Mesothelial cell of epicardium (in vitro differentiated cells): ENCODE measurements at places on chromosomes 12 and 14.

DNA sequence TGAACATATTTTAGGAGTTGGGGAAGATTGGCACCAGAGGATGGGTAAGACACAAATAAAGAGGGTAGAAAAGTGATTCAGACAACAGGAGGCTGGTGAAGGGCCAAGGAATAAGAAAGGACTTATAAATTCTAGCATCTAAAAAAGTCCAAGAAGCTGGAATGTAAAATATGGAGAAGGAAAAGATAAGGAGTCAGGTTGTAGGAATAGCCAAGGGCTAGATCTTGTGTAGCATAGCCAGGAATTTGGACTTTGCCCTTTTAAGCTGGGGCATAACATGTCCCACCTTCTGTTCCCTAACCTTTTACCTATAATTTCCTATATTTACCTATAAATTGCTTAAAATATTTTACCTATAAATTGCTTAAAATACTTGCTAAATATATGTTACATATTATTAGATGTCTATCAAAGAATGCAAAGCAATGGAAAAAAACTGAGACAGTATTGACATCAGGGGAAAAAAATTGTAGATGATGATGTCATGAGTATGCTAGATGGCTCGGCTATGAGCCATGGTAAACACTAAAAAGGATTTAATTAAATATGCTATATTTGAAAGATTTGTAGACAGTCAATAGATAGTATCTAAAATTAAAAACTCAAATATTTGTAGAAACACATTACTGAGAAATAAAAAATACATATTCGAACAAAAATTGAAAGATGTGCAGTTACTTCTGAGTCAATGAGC lies 99.7 kb upstream of the PLEKHG7 start:
- DNase-seq, result no peak

- no peak for DNase-seq
Measured at GRCh38 chr12:83197483-83197914, 510.8 kb downstream of the TMTC2 start.

GRCh38 chr12:50620109-50620977 lies 115.6 kb downstream of the DIP2B start:
- DNase-seq, result no peak

DNA sequence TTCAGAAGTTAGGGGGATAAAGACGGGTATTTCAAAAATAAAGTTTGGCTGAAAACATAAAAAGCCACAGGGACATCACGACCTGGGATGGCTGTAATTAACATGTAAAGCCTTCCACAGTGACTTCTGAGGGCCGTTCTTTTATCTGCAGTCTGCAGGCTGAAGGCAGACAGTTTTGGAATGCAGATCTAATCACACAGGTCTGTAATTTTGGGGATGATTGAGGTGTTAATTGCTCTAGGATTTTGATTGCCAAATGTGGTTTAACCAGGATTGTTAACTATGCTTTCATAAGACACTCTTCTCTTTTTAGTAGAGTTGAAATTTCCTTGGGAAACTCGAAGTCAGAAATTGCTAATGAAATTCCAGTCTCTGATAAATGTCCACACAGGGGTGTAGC lies 355.5 kb downstream of the ATP23 start:
- no peak for DNase-seq

DNA sequence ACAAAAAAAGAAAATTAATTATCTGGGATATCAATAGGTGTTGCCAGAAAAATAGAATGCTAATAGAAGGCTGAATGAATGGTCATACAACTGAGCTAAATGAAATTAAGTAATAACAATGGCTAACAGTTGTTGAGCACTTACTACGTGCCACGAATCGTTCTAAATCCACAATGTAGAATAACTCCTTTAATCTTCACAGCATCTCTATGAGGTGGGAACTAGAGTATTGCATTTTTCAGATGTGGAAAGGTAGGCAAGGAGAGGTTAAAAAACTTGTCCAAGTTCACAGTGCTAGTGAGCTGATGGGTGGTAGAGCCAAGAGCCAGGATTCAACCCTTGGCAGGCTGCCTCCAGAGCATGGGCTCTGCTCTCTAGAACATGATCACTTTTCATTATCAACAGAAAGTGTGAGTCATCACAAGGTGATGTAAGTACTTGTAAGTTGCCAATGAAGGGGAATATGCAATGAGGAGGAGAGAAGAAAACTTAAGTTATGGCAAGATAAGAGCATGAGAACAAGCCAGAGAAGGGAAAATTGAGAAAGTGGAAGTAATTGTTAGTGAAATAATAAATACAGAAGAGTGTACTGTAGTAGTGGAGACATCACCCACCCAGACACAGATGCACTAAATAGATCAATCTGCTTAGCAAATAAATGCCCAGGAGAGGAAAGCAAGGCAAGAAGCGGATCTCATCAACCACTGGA lies 122.1 kb downstream of the PRKD1 start:
- DNase-seq, result no peak

GRCh38 chr12:99067171-99067785 lies 422.2 kb downstream of the APAF1 start:
- no peak for DNase-seq

- no peak for DNase-seq
Measured at GRCh38 chr12:52506858-52507715, 13.1 kb downstream of the KRT5 start.

DNA sequence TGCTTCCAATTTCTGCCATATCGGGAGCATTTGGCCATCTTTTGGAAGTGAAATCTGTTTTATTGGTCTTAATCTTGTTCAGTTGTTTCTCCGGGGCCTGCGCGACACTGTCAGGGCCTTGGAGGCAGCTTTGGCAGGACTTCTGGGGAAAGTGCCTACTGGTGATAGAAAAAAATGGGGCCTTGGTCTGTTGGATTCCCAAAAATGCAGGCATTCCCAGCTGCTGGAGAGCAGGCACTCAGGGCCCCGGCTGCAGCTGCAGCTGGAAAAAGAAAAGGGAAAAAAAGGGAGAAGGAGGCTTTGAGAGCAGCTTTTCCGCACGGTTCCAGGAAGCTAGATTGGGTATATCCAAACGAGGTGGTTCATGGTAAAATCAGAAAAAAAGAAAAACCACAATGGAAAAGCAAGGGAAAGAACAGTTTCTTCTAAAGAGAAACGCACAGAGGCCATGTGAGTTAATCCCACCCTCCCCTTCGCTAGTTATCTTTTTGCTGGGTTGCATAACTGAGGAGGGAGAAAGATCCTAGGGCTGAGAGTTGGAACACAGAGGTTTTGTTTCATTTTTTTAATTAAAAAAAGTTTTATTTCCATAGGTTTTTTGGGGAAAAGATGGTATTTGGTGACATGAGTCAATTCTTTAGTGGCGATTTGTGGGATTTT lies 134.7 kb upstream of the RFLNA start:
- DNase-seq, result no peak

DNA sequence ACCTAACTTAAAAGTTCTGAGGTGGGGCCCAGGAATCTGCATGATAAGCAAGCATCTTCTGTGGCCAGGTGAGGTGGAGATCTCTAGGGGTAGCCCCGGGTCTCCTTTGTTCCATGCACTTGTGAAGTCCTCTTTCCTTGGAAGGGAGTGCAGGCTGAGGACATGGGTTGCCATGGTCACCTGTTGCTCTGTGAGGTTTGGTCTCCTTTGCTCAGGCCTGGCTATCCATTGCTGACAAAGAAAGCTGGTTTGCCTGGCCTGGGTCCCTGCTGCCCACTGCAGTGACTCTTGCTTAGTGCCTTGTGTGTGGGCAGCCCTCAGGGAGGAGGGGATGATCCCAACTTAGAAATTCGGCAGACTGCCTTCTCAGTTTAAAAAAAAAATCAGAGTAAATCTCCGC lies 11.1 kb downstream of the NRXN3 start:
- DNase-seq, result no peak

GRCh38 chr12:101297661-101298060 lies 17.8 kb downstream of the UTP20 start:
- no peak for DNase-seq

GRCh38 chr14:67999290-67999689 lies 179.7 kb downstream of the RAD51B start:
- DNase-seq, result no peak

DNA sequence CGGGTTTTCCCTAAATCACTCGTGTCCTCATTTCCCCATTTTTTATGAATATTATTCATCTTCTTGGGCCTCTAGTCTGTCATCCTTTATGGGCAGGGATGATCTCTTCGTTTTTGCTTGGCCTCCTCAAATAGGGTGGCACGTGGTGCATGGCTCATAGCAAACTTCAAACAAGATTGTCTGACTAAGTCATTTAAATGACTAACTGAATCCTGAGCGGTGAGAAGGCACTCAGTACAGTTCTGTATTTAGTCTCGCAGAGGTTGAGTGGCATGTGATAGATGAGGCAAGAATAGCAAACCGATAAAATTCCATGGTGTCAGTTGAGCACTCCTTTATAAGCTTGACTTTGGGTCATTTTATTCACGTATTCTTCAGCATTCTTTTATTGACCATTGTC lies 5.7 kb upstream of the JDP2 start:
- no peak for DNase-seq

DNA sequence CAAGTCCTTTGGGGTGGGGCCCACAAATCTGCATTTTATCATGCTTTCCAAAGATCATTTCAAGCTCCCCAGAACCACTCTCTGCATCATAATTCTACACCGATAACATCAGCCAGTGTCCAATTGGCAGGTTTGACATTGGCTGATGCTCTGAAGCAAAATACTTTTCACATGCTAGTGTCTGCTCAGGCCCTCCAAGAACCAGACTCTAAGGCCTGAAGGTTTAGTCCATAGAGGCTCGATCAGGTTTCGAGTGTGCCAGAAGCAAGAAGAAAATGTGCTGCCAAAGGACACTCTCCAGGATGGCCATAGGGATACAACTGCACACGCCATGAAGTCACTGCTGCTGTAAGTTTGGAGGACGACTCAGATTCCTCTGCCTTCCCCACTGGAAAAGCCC lies 280.3 kb downstream of the KSR2 start:
- DNase-seq, result no peak

DNA sequence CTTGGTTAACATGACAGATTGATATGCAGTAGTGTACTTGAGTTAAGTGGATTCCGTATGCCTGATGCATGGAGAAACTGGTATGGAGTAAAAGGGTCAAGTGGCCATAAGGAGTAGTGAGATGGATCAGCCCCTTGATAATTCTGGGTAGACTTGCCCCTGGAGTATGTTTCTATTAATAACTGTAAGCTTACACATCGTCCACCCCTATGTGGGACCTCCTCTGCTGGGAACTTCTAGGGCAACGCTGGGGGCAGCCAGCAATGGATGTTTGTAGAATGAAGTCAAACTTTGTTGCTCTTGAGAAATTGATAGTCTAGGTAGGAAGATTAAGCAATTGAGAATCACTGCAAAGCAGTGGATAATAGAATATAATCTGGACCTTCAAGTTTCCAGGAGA lies 3.5 kb downstream of the C12orf75 start:
- no peak for DNase-seq

DNA sequence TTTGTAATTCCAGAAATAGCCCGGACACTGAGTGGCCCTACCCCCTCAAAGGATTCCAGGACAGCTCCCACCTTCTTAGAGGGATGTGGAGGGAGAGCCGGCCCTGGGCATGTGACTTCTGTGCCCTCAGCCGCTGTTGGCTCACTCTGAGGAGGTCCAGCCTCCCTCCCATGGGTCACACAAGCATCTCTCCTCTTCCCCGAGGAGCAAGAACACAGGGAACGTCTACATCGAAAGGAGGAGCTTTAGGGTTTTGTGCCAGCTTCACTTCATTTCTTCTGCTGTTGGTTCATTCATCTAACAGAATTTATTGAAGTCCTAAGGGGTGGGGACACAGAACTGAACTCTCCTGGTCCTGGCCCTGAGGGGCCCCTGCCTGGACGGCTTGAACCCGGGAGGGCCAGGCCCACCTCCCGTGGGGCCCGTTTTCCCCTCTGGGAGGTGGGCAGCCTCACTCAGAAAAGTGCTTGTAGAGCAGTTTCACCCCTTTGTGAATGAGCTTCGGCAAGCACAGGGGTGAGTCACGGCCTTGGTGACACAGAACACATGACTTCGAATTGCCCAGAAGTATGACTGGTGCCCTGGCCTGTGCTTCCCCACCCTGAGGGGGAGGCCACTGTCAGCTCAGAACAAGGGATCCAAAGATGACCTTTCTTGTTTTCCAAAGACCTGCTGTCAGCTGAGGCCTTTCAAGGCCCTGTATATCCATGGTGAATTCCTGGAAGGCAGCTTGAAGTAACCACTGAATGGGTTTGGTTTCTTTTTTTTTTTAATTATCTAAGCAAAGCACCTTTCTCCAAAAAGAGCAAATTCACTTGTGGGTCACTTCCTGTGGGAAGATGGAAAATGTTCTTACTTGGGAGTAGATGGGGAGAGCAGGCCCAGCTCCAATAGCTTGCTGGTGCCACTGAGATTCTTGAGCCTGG lies 39.2 kb downstream of the NFKBIA start:
- DNase-seq, result no peak

GRCh38 chr12:12214635-12215131 lies 52.2 kb downstream of the LRP6 start:
- no peak for DNase-seq

DNA sequence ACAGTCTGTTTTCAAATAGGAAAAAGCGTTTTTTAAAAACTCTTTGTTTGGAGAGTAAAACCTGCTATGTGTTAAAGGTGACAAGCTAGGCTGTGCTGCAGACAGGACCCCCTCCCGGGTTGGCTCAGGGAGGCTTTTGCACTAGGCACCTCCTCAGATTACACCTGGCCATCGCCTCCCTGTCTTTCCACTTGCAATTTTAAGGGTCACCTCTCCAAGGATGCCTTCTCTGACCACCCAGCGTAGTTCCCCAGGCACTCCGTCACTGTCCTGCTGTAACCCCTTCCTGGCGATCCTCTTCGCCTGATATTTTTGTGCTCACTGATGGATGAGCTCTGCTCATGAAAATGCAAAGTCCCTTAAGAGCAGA lies 80.7 kb downstream of the NTF3 start:
- no peak for DNase-seq

DNA sequence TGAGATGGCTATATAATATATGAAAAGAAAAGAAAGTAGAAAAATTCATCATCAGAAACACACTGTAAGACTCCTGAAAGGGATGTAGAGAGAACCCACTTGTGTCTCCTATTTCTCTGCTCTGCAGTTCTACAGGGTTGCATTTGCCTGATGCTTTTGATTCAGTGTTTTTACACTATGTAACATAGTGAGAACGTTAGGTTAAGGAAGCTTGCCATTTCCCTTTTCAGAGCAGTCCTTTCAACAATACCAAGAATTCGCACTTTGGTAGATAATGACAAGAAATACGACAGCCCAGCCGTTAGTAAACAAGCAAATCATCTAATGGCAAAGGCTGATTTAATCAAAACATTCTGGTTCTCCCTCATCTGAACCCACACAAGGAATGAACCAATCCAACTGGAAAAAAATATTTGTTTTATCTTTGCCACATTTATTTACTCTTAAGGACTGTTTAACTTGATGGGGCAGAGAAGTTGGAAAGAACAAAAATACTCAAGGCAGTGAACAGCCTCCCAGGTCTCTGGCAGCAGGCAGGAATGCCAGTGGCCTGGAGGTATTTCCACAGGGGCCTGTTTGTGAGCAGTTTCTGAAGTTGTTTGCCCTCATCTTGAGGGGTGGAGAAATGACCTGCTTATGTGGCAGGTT lies 30.8 kb upstream of the SOCS2 start:
- no peak for DNase-seq

- no peak for DNase-seq
Measured at GRCh38 chr14:77000340-77001270, 27.9 kb downstream of the IRF2BPL start.
